ENCODE measurements at places on chromosomes 1 and 21.

GRCh38 chr1:67137307-67137753 lies 2.6 kb upstream of the C1orf141 start:
- DNase-seq = no peak

DNA sequence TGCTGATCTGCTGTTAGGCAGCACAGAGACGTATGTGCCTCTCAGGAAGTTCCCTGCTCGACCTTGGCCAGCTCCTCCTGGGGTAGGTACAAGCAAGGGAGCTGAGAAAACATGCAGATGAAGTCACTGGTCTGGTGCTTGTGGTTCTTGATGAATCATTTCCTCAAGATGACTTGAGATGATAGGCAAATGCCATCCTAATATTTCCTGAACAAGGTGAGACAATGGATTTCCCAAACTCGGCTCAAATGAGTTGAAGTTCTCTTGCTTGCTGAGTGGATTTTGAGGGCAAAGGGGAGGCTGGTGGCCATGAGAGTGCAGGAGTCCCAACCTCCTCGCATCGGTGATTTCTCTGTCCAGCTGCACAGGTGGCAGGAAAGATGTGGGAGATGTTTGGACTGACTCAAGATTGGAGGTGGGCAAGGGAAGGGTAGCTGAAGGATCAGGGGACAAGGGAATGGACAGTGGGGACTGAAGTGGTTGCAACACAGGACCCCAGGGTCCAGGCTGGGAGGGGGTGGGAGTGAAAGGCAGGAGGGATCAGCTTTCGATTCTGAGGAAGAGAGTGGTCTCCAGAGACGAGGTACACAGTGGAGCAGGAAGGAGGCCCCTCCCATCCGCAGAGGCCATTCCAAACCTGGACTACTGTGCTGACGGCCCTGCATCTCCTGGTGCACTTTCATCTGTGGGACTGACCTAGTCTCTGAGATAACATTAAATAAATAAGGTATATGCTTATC lies 63.9 kb downstream of the CAPN2 start:
- DNase-seq = peak; percentile 21

DNA sequence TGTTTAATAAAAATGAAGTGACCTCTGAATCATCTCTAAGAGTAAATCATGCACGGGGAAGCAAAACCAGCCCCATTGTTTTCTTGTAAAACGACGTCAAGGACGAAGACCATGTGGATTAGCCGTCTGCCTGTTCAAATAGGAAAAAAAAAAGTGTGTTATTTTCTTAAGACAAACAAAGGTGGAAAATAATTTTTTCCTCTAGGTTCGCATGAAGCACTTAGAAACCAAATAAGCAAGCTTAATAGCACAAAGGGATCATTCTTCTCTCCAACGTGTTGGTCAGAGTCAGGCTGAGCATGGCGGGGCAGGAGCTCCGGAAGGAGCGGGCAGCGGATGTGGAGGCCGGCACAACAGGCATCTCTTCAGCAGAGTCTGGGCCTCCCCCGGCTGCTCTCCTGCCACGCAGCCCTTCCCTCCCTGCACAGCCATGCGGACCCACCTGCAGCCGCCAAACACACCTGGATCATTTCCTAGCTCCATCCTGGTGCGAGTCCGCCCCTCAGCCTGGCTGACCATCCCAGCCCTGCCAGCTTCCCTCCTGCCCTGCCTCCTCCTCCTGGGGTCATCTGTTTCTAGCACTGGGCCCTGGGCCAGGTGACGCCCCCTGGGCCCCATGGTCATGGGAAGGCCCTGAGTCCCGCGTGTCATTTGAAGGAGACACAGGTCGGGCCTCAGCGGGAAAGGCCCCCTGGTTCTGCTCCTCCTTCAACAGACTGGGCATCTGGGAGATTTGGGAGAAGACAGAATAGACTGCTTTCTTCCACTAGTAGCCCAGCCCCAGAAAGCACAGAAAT lies 40.2 kb downstream of the MX1 start:
- DNase-seq = no peak

GRCh38 chr1:29584776-29585175 lies 348.5 kb downstream of the PTPRU start:
- DNase-seq = no peak

- no peak for DNase-seq
These were observed 212.1 kb downstream of the PBX1 start for GRCh38 chr1:164771041-164771618.

DNA sequence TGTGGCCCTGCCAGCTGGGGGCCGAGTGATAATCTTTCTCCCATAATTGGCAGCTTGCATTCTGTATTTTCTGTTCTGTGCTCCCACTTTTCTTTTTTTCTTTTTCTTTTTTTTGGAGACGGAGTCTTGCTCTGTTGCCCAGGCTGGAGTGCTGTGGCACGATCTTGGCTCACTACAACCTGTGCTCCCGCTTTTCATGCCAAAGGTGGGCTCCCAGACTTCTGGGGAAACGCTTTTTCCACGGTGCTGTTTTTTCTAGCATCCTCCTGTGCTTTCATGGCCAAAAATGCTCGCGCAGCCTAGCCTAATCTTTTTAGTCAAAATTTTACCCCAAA lies 585 bp upstream of the AHCTF1 start:
- no peak for DNase-seq

- no peak for DNase-seq
These were observed 380.1 kb upstream of the SPAG17 start for GRCh38 chr1:118564961-118565703.

- peak; percentile 47 for DNase-seq
These were observed 24.9 kb upstream of the TMEM52 start for GRCh38 chr1:1943834-1944570.

GRCh38 chr1:113244112-113244820 lies 146.0 kb upstream of the MAGI3 start:
- DNase-seq = no peak

DNA sequence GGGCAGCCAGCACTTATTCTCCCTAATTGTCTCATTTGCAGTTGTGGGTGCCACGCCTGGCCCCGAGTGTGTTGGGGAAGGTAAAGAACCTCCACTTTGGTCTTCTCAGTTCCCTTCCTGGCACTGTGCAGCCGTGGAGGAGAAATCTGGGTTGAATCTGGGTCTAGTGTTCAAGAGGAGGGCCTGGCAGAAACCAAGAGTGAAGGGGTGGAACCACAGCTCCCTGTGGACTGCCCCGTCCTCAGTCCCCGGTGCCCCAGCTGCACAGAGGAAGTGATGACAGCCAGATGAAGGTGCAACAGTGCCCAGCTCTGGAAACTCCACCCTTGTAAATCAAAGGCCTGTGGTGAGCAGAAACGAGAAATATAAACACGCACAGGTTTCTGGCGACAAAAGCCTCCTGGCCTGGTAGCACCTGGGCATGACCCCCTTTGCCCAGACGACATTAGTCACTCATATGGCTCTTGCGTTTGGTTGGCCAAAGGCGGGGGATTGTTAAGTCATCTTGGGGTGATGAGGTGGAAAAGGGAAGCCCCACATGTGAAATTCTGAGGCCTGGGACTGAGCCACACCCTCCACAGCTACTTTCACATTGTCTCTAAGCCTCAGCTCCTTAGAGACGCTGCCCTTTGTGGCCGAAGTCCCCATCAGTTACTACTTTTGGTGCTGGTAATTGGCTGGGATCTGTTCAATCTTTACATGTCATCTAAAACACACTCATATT lies 4.2 kb upstream of the ECE1 start:
- DNase-seq = peak; percentile 79

DNA sequence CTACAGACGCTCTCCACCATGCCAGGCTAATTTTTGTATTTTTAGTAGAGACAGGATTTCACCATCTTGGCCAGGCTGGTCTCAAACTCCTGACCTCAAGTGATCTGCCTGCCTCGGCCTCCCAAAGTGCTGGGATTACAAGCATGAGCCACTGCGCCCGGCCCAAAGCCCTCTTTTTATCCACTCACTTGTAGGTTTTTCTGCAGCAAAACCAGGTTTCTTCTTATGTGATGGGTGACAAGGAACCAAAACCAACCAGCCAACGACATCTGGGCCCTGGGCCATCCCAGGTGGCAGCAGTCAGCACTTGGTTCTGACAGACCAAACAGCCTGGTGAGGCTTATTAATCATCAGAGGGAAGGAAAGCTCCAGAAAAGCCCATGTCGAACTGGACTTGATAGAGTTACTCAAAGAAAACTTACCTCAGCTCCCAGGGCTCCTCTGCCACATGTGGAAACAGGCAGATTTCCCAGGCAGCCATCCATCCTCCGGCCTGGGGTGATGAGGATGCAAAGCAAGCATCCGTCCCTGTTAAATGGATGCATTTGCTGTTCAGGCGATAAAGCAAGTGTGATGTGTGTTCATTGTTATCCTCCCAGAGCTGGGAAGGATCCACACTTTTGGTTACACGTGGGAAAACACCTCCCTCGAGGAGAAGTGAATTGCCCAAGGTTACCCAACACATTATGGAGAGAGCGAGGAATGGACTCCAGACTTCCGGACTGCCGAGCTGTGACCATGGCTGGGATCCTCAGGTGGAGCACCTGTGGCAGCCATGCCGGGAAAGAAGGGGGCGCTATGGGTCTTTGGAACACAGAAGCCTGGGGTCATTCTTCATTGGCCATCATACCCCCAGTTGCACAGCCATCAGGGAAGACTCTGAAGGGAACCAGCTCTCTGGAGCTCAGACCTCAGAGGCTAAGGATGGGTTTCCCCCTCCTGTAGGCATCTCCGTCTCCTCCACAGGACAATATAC lies 118.8 kb downstream of the HUNK start:
- no peak for DNase-seq

- no peak for DNase-seq
These were observed 496.4 kb downstream of the SETD4 start for GRCh38 chr21:35563885-35564451.

- no peak for DNase-seq
These were observed 350.8 kb downstream of the AJAP1 start for GRCh38 chr1:5005171-5005570.

- DNase-seq = no peak
These were observed 10.7 kb downstream of the CHI3L2 start for GRCh38 chr1:111238056-111238795.

GRCh38 chr1:38060498-38060897 lies 13.9 kb upstream of the POU3F1 start:
- DNase-seq = no peak

DNA sequence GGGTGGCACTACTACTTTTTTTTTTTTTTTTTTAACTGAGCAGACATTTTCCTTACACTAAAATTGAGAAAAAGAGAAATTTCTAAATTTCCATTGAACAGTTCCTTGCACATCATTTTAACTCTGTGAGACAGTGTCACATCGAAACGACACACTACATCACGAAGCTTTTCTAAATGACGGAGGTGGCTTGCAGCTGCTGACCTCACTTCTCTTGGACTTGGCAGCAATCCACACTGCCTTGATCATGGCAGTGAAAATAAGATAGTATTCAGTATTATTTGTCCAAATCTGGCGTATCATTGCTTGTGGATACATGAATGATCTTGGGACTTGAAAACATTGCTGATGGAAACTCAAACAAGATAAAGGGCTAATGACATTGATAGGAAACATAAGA lies 80.3 kb upstream of the CYYR1 start:
- DNase-seq = no peak

- DNase-seq = no peak
These were observed 12.4 kb downstream of the PRPF38A start for GRCh38 chr1:52416811-52417210.

DNA sequence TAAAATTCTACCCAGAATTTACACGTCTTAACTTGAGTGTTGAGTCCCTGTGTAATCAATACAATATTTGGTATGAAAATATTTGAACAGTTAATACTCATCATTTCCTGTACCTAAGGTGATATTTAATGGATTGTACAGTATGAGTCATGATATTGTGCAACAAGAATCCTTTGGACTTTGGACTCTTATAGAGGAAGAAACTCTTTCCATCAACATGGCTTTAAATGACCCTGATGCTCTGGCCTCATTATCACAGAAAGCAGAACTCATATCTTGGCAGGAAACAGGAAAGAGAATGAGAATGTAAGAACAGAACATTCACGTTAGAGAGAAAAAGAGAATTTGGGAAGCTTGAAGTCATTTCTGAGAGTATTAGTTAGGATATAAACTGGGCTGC lies 168.8 kb upstream of the B3GALT2 start:
- DNase-seq = no peak

- no peak for DNase-seq
These were observed 16.4 kb downstream of the EPHA2 start for GRCh38 chr1:16139473-16139962.

GRCh38 chr1:46148318-46148717 lies 15.9 kb upstream of the PIK3R3 start:
- no peak for DNase-seq

DNA sequence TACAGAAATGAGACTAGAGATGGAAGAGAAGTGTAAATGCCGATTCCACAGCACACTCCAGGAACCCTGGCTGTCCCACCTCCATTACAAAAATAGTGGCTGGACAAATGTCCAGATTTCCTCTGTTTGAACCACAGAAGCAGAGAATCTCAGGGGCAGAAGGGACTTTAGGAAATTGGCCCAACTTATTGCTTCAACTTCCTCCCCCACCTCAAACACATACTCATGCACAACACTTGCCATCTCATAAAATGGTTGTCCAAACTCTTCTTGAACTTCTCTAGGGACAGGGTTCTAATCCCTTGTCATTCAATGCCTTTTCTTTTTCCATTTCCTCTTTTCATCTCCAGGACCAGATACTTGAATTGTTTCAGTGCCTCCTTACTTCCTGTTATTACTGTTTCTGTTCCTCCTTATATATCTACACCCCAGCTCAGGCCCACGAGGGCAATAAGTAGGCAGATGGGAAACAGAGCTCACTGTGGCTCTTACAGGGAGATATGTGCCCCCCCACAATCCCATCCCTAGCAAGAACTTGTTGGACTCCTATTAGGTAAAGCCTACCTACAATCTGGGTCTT lies 8.5 kb upstream of the B4GALT3 start:
- no peak for DNase-seq

DNA sequence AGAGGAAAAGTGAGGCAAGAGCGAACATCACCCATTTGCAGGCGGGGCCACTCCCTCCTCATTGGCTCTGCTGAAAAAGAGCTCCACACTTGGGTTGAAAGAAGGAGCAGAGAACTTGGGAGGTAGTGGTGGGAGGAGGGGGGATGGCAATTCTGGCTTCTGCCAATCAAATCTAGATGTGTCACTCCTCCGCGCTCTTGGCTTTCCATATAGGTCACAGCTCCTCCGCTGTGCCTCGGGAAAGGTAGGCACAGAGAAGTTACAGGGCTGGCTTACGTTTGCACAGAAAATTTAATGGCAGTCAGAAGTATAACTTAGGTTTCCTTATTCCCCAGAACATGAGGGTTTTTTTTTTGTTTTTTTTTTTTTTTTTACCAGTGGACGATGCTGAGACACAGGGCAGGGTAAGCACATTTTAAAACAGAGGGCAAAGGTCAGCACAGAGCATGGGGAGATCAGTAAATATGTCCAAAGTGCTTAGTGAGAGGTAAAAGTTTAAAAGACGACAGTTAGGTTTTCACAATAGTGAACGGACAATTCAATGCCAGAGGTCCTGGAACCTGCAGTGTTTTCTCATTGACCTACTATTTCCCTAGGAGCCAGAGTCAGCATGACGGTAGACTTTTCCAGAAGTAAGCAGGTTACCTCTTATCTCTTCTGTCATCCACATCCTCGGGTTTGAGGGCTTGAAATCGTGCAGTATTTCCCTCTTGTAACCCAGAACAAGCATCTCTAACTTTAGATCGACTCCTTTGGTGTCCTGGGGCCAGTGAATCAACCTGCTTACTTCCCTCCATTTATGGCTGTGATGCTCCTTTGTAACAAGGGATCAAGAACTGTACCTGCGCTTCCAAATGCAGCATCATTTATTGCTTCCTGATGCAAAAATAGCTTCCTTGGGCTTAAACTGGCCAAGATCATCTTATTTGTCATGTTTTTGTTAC lies 258.9 kb upstream of the PROX1 start:
- no peak for DNase-seq

GRCh38 chr1:186643614-186644013 lies 36.6 kb downstream of the PTGS2 start:
- no peak for DNase-seq

GRCh38 chr1:221418346-221418745 lies 323.5 kb downstream of the DUSP10 start:
- no peak for DNase-seq

All from activated T-cell treated with anti-CD3 and anti-CD28 coated beads for 24 hours (primary cell).